ENCODE measurements at places on chromosomes 5 and 9.

DNA sequence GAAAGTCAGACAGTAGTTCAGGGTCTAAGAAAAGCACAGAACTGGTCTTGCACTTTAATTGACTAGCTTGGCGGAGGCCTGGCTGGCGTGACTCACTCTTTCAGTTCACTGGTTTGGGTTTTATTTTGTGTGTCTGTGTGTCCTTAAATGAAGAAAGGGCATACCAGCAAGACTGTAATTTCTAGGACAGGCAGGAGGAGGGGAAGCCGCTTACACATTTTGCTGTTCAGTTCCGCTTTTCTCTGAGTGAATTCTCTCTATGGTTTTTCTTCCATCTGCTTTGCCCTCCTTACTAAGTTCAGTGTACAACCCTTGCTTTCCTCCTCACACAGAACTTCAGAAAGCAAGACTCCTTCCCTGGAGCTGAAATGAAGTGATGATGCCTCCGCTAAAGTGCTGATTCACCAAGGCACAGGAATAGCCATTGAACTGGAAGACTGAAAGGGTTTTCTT, 150.8 kb downstream of the MEF2C start:
- no peak for DNase-seq

- DNase-seq, result no peak
Measured at GRCh38 chr9:7236186-7236585, 478.4 kb downstream of the KDM4C start.

DNA sequence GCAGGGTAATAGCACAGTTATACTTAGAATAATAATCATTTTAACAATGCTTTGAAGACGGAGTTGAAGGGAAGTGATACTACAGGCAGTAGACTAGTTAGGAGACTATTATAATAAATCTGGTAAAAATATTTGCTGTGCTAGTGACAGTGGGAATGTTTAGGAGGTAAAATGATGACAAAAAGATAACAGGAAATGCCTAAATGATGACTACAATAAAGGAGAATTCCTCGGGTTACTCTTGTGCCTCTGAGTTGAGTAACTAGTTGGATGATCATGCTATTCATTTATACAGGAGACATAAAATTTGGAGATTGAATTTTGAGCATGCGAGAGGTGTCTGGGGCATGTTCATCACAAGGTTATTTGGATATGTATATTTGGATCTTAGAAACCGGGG, 32.2 kb upstream of the PAM start:
- no peak for DNase-seq

- no peak for DNase-seq
Measured at GRCh38 chr5:113939988-113940387, 421.9 kb upstream of the KCNN2 start.

DNA sequence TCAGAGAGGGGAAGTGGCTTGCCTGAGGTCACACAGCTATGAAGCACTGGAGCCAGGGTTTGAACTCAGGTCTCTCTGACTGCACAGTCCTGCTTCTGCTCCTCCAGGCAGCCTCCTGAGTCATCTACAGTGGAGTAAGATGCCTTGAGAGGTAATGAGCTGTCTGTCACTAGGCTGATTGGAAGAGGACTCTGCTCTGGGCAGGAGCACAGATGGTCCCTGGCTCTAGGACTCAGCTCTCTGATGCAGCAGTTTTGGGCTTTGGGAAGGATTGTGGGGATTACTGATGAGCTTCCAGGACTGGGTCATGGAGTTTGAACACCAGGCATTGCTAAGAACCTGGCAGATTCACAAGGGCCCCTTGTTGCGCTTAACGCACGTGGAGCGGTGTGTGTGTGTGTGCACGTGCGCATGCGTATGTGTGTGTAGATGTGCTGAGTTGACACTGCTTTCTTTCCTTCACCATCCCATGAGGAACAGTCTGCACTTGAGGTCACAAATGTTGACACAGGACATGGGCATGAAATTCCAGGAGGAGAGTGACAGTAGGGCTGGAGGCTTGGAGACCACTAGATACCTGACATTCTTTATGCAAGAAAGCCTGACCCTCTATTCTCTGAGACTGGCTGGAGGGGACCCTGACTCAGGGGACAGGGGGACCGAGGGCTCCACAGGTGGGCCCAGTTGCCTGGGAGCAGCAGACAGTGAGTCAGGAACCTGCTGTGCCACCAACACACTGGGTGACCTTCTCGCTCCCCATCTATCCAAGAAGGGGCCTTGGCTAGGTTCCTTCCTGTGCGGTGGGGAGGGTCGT, 170.5 kb downstream of the RGS3 start:
- no peak for DNase-seq

DNA sequence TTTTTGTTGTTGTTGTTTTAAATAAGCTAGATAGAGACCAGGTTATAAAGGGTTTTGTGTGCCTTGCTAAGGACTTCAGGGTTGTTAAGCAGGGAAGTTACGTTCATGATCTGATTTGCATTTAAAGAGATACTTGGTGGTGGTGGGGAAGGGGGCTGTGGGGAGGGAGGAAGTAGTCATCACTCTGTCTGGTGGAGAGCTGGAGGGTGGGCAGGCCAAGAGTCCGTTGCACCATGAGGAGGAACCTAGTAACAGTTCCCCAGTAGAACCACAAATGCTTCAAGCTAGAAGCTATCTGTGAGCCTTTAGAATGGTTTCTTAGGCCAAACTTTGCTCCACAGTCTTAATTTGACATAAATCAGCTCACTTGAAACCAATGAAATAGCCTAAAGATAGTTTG, 18.7 kb upstream of the ROPN1L start:
- no peak for DNase-seq

- no peak for DNase-seq
Measured at GRCh38 chr9:119318371-119318770, 50.9 kb downstream of the BRINP1 start.

GRCh38 chr9:14529054-14529453, 164.2 kb downstream of the ZDHHC21 start:
- DNase-seq, result no peak

DNA sequence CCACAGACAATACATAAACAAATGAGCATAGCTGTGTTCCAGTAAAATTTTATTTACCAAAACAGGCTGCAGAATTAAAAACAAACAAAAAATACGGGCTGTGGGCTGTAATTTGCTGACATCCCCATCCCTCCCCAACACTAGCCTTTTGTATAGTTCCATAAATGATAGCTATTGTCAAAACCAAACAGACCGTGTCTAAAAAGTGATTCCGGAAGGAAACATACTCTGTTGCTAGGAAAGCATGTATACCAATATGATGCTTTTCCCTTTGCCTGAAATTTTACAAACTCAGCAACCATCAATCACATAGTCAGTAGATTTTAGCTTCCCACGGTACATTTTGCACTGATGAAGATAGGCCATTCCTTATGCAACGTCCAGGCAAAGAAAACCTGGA, 80.0 kb downstream of the TMEM215 start:
- DNase-seq, result no peak

Measured in effector CD8-positive, alpha-beta T cell (primary cell).